Suprapubic skin (tissue), 4 donors: ENCODE measurements at places on chromosomes 2 and 18. TPM values are rescaled to one million over a fixed set of nuclear protein-coding genes. Genes with fewer than 3 reads are reported as not detected.

DNA sequence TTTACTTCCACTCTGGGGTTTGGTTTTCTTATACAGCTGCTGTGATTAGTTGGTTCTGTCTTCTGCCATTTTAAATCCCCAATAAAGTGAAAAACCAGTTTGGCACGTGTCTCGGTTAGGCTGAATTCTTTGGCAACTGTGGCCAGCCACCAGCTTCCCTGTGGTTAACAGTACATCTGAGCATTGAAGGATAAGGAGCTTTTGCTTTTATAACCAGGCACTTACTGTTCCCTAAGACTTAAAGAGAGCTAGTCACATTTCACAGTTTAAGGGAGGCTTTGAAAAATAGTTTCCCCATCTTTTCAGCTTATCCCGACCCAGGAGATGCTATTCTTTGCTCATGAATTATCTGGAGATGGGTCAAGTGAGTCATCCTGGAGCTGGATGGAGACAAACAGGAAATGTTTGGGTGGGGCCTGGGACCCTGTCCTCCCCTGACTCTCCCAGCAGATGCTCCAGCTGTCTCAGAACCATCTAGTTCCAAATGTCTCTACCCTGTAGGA lies 57.3 kb upstream of the EML6 start:
- H3K4me1 ChIP-seq, result peaks cover 62% of the 10 kb centered on the region
- H3K4me3 ChIP-seq, result no peak overlapping the region
- peaks cover 60% of the 10 kb centered on the region for H3K36me3 ChIP-seq
- no peaks in the 10 kb centered on the region for H3K27me3 ChIP-seq
- DNase-seq, result no peak

GRCh38 chr18:79528846-79529245 lies 133.1 kb downstream of the NFATC1 start:
- no peaks in the 10 kb centered on the region for H3K27me3 ChIP-seq
- peak; percentile 84 for DNase-seq
- H3K36me3 ChIP-seq, result peaks cover 6% of the 10 kb centered on the region

HOXD3 gene
- 0.55 TPM for total RNA-seq

COL4A3 gene
- not detected for total RNA-seq

MROH2A gene
- total RNA-seq, result not detected

NOL4 gene
- total RNA-seq, result 1.1 TPM

GRCh38 chr18:57885931-57886330 lies 82.8 kb upstream of the ATP8B1 start:
- no peak for DNase-seq
- no peak overlapping the region for H3K27ac ChIP-seq
- H3K4me3 ChIP-seq, result no peak overlapping the region
- no peaks in the 10 kb centered on the region for H3K27me3 ChIP-seq
- no peaks in the 10 kb centered on the region for H3K36me3 ChIP-seq

DNA sequence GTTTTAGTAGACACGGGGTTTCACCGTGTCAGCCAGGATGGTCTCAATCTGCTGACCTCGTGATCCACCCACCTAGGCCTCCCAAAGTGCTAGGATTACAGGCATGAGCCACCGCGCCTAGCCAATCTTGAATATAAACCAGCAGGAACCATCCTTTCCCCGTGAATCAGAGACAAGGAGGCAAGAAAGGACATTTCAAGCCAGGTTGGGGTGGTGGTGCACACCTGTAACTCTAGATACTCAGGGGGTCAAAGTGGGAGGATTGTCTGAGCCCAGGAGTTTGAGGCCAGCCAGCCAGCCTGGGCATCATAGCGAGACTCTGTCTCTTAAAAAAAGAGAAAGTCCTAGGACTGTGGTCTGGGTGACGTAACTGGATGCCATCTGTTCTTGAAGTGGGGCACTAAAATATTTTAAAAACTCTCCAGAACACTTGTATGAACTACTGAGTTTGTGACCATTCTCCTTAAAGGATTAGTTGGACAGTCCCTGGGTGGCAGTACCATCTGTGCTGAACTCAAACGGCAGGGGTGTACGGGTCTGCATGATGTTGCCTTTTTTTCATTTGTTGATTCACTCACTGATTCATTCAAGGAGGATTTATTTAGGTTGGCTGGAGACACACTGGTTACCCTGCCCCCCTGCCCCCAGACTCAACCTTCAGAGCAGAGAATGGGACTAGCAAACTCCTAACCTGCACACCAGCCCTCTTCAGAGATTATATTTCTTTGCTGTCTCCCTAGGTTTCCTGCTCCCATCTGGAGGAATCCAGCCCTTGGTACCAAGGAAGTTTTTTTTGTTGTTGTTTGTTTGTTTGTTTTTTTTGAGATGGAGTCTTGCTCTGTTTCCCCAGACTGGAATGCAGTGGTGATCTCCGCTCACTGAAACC lies 2.9 kb upstream of the TLX2 start:
- H3K4me3 ChIP-seq, result no peak overlapping the region
- peaks cover 72% of the 10 kb centered on the region for H3K27me3 ChIP-seq
- no peaks in the 10 kb centered on the region for H3K36me3 ChIP-seq
- H3K4me1 ChIP-seq, result peaks cover 50% of the 10 kb centered on the region
- no peak overlapping the region for H3K27ac ChIP-seq

GRCh38 chr18:73679941-73680712 lies 467.5 kb downstream of the FBXO15 start:
- H3K27ac ChIP-seq, result no peak overlapping the region
- no peaks in the 10 kb centered on the region for H3K36me3 ChIP-seq
- no peak overlapping the region for H3K4me3 ChIP-seq
- H3K4me1 ChIP-seq, result no peaks in the 10 kb centered on the region

DNA sequence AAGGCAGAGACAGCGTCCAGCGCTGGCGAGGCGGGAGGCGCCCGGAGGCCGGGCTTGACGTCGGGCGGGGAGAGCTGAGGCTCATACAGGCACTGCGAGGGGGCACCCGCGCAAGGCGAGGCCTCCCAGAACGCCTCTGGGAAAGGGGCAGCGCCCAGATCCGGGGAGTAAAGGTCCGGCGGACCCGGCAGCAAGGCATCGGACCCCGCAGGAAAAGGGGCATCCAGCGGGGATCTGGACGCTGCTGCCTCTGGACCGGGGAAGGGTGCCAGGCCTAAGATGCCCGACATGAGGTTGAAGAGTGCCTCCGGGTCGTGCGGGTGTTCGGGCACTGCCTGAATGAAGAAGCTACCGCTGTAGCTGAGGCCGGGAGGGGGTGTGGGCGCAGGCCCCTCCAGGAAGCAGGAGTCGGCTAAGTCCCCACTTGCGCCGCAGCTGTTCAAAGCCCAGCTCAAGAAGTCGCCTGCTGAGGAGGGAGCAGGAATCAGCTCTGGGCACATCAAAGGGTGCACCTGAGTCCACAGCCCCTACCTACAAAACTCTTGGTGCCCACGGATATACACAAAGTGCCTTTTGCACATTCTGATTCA lies 937 bp downstream of the EGR4 start:
- no peak for DNase-seq
- peaks cover 91% of the 10 kb centered on the region for H3K27me3 ChIP-seq
- peaks cover 30% of the 10 kb centered on the region for H3K4me1 ChIP-seq
- H3K4me3 ChIP-seq, result no peak overlapping the region
- H3K27ac ChIP-seq, result no peak overlapping the region

MAP3K19 gene
- total RNA-seq, result not detected

GRCh38 chr2:203621981-203622515 lies 84.4 kb upstream of the CD28 start:
- no peak for DNase-seq

GRCh38 chr2:9879455-9880194 lies 36.4 kb downstream of the TAF1B start:
- no peak for DNase-seq
- H3K4me3 ChIP-seq, result no peak overlapping the region
- no peaks in the 10 kb centered on the region for H3K4me1 ChIP-seq
- no peak overlapping the region for H3K27ac ChIP-seq
- no peaks in the 10 kb centered on the region for H3K27me3 ChIP-seq
